ENCODE measurements at places on chromosomes 2 and 18.

DNA sequence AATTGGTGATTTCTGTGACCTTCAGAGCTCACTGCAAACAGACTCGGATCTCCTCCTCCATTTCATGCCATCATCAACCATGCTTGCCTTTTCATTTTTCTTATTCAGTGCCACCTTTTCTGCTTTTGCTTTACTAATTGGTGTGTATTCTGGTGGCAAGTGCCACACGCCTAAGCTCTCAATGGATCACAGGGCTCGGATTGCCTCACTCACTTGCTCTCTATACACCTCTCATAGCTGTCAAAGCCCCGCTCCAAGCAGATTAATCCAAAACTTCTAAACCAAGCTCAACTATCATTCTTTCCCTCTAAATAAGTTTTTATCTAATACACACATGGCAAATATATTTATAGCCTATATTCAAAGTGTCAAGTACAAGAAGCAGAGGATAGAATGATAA lies 86.4 kb downstream of the PLEKHM3 start:
- no peak for DNase-seq

DNA sequence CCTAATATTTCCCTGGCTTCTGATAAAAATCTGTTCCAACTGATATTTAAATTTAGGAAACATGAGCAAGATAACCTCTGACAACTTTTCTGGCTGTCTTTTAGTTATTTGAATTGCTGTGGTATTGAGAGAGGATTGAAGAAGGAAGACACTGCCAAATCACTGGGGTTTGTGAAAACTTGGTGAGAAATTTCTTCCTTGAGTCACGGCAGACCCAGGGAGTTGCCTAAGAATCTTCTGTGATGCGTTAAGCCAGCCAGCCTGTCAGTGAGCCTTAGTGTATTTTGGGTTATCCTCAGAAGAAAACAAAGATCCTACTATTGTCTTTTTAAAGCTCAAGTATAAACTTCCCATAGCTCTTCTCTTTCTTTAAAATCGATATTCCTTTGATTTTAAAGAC lies 17.5 kb upstream of the DOK6 start:
- DNase-seq: no peak

GRCh38 chr18:62386601-62387000 lies 61.5 kb downstream of the TNFRSF11A start:
- DNase-seq: no peak

GRCh38 chr2:178106053-178106452 lies 6.2 kb upstream of the RBM45 start:
- DNase-seq: no peak

- no peak for DNase-seq
These were observed 61.4 kb downstream of the WDR75 start for GRCh38 chr2:189502714-189503113.

DNA sequence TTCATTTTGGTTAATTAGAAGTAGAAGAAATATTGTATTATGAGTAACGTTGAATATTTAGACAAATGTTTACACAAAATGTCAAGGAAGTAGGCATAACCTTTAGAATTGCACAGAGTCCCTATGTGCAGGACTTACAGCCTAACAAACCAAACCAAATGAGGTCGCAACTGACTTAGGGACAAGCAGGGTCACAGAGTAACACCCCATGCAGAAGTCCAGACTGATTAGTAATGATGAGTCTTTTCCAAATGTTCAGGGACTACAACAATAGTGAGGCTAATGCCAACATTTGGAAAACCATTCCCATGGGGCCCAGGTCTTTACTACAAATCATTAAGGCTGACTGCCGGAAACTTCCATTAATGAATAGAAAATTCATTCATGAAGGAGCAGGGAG lies 452.5 kb upstream of the CHAC2 start:
- DNase-seq: no peak

- DNase-seq: no peak
These were observed 668 bp upstream of the ANKRD12 start for GRCh38 chr18:9135912-9136314.

GRCh38 chr18:11849841-11850634 lies 1.2 kb upstream of the CHMP1B start:
- no peak for DNase-seq

DNA sequence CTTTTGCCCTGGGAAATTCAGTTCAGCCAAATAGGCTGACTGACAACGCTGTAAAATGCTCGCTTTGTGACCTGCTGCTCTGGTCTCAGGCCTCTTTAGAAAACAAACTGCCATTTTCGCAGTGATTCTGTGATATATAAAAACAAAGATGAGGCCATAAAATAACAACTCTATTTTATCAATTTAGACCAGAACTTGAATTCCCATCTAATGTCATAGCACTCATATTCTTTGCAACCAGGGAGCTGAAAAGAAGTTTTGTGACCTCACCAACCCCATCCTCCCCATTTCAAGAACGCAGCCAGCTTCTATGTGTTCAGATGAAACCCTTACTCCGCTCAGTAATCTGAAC lies 40.3 kb downstream of the TCF4 start:
- DNase-seq: no peak

DNA sequence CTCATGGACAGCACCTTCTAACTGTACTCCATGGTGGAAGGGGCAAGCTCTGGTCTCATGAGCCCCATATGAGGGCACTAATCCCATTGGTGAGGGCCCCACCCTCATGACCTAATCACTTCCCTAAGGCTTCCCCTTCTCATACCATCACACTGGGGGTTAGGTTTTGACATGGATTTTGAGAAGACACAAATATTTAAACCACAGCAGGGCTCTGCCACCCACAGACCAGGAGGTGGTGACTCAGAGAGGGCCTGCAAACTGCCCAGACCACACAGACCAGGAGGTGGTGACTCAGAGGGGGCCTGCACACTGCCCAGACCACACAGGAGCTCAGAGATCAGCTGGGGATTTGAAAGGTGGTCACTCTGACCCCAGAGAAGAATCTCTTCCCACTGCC lies 222.0 kb downstream of the KLHL29 start:
- DNase-seq: no peak

DNA sequence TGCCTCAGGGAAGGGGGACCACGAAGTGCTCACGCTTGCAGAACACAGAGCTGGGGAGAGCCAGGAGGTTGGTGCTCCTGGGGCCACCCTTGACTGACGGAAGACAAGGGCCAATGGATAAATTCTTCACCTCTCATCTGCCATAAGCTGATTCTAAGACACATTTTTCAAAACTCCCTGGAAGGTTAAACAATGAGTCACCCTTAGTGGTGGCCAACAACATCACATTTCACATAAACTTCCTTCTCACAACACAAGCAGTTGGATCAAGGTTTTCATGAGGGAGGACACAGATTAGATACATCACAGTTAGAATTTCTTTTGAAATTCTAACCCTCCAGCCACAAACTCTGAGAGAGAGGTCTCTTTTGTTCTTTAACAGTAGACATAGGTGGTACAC lies 713.6 kb upstream of the POU3F3 start:
- no peak for DNase-seq

- no peak for DNase-seq
These were observed 36.6 kb upstream of the VIT start for GRCh38 chr2:36659872-36660312.

DNA sequence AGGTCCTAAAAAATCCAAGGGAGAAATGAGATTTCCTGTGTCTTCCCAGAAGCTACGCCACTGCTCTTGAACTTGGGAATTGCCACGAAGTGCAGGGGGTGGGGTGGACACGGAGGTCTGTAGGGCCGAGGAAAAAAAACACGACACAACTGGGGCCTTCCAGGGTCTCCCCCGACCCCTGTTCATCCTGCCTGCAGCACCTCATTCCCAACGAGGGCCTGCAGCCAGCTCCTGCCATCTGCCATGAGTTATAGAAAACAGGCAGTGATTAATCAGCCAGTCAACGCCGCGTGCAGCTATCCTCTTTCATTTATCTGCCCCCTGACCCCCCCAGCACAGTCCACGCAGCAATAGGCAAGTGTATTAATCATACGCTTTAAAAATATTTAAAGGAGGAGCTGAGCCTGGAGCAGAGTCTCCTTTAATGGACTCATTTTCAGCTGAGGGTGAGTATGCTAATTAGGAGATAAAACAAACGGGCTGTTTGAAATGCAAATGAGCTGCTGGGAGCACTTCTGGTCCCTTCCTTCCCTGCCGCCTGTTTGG lies 209.9 kb downstream of the TFCP2L1 start:
- no peak for DNase-seq

DNA sequence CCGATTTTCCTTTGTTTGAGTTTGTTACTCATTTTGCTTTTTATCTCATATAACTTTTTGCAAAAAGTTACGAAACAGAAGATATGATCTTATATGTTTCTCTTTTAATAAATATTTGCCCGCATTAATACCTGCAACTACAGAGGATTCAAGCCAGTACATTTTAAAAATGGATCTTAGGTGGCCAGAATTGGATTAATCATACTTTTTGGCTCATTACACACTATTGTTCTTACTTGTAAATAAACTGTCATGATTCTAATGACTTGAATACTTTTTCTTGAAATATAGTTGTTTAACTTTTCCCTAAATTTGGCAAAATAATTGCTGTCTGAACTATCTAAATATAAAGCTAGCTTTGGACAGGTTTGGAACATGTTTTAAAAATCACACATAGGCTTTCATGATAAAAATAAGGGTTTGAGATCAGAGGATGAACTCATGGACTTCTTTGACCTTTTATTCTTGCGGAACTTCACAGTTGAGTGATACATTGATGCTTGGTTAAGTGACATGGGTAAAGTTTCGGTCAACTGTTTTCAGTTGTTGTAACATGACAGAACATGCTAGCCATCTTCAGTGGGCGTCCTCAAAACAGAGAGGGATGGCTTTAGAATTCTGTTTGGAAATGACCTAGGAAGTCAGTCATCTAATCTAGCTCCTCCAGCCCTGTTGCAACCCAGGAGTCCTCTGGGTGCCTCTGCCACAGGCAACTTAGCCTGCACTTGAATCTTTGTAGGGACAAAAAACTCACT lies 44.5 kb downstream of the LTBP1 start:
- DNase-seq: no peak

DNA sequence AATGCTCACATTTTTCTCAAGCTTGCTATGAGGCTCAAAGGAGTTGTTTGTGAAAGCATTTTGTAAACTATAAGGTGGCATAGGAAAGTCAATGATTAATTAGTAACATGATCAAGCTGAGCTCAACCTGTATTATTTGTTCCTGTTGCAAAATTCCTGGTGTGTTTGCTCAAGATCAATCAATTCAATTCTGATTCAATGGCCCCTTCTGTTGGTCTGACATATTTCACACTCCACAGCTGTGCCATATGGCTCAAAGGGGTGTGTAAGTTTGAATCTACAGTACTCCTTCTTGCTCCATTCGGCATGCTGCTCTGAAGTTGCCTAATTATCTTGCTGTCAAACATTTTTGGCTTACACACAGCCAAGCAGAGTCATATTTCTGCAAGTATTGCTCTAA lies 341.6 kb upstream of the LRP1B start:
- DNase-seq: no peak

- no peak for DNase-seq
These were observed 125.8 kb upstream of the CYP1B1 start for GRCh38 chr2:38201784-38202183.

- no peak for DNase-seq
These were observed 143.3 kb downstream of the ZFP36L2 start for GRCh38 chr2:43082903-43083677.

DNA sequence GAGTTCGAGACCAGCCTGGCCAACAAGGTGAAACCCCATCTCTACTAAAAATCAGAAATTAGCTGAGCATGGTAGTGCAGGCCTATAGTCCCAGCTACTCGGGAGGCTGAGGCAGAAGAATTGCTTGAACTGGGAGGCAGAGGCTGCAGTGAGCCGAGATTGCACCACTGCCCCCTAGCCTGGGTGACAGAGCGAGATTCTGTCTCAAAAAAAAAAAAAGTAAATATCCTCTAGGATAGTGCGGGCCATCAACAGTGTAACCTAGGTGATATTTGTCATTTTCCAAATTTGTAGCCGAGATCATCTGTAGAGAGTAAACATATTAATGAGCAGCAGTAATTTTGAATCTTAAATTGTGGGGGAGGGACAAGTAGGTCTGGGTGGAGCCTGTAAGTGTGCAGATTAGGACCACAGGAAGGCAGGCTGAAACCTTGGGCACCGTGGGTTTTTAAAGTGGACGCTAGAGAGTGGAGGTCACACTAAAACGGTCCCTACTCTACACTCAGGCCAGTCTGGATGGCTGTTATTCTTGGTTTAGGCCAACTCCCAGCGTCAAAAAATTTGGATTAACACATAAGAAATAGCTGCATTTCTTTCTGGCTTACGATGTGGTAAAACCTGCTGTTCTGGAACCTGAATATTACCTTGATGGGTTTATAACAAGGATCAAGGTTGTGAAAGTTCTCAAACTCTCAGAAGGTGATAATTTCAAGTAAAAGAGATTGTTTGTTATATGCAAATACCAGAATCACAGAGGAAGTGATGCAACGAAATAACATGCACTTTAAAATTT lies 22.7 kb upstream of the TET3 start:
- DNase-seq: no peak

DNA sequence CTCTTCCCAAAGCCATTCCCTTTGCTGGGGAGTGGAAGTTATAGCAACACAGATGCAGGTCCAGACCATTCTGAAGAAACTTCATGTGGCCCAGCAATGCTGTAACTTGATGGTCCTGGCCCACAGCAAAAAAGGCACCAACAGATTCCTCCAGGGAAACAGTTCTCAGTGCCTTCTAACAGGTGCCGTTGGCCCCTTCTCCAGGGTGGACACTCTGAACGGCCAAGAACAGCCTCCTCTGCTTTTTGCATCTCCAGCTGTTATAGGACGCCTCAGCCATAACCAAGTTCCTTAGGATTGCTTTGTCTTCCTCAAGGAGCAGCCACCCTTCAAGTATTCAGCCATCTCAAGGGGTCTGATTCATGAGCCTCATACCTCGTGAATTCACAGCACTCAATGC lies 38.0 kb downstream of the MARCO start:
- no peak for DNase-seq

DNA sequence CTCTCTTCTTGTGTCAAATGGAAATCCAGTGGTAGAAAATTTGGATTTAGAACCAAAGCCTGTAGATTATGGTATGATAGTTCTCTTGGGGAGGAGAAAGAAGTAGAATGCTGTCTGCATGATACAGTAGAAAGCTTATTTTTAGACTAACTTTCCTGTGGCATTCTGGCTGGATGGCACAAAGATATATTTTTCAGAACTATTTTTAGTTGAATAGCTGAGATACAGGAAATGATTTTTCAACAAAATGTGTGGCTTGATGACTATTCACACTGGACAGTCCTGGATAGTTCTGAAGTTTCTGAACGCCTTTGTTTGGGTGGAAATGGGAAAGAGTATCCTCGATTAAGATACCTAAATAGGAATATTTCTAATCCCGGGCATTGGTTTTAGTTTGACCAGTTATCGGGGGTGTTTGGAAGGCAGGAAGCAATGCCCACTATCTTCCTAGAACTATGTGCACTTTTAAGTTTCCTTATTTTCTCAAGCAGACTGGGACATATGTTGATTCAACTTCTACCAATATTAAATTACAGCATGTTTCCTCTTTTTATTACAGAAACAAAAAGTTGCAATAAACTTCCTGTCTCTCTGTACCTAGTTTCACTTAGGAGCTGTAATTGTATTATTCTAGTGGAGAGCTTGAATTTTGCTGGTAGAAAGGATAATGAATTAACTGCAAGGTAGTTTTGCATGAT lies 32.1 kb downstream of the GDF7 start:
- DNase-seq: peak; percentile 47
